ENCODE measurements at places on chromosomes 3 and 15.

DNA sequence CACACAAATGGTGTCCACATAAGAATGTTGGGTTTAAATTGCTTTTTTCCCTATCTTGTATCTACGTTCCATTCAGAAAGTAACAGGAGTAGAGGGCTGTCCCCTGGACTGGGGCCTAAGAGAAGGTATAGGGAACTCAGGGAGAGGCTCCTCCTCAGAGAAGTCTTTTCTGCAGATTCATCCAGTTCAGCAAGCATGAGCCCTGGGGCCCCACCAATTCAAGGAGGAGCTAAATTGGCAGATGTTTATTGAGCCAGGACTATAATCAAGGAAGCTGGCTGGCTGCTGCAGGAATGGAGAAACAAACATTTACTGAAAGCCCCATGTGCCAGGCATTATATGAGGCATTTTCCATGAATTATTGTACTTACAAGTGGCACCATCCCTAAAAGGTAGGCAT lies 22.1 kb upstream of the LARS2 start:
- peak; percentile 36 for DNase-seq

DNA sequence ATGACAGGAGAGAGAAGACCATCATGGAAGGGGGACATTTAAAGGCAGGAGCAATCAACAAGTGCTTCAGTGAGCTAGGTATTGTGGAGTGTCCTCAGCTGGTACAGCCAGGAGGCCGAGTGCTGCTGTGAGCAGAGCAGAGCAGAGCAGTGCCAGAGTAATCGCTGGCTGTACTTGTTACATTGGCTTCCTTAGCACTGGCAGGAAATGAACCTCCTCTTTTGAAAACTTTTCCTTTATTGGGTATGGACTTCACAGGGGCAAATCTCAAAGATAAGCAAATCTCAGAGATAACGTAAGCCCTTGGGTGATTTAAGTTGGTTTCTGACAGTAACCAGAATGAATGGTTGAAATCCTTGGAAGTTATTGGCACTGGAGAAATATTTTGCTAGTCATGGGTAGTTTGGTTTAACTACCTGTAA lies 2.1 kb downstream of the SH3GL3 start:
- DNase-seq = peak; percentile 24

DNA sequence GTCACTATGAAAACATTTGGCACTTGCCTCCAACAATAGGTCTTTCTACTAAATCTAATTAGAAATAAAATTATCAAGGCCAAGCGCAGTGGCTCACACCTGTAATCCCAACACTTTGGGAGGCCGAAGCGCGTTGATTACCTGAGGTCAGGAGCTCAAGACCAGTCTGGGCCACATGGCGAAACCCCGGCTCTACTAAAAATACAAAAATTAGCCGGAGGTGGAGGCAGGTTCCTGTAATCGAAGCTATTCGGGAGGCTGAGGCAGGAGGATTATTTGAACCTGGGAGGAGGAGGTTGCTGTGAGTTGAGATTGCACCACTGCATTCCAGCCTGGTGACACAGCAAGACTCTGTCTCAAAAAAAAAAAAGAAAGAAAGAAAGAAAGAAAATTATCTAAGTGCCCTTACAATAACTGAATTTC lies 1.6 kb upstream of the PLD1 start:
- DNase-seq = no peak

- no peak for DNase-seq
Observed at GRCh38 chr3:50167069-50167840, 12.1 kb downstream of the SEMA3F start.

DNA sequence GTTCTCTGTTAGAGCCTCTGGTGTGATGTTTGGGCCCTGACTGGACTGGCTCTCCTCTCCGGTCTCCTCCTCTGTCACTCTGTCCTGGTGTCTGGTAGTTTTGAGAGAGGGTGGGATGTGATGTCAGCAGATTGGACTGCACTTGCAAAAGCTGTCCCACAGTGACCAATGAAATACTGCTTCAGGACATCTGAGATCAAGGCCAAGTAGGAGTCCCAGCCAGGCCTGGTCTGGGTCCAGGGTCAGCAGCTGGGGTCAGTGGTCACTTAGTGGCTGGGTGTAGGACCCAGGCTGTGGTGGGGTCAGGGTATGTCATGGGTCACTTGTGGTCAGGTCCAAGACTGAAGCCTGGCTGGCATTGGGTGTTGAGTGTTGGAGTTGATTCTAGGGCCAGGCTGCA lies 20.9 kb downstream of the ALDH1L1 start:
- DNase-seq = no peak

- no peak for DNase-seq
Observed at GRCh38 chr15:52146776-52147175, 34.2 kb upstream of the BCL2L10 start.

- no peak for DNase-seq
Observed at GRCh38 chr3:162742159-162742717, 1245.6 kb downstream of the OTOL1 start.

GRCh38 chr3:111811811-111812210 lies 47.3 kb upstream of the PHLDB2 start:
- DNase-seq = no peak

GRCh38 chr3:124653797-124654469 lies 76.3 kb upstream of the UMPS start:
- no peak for DNase-seq

- no peak for DNase-seq
Observed at GRCh38 chr3:72312339-72312738, 527.4 kb upstream of the PROK2 start.

GRCh38 chr3:23113455-23114171 lies 89.5 kb upstream of the UBE2E2 start:
- no peak for DNase-seq

- no peak for DNase-seq
Observed at GRCh38 chr3:14803981-14804834, 14.6 kb upstream of the FGD5 start.

- DNase-seq = no peak
Observed at GRCh38 chr3:194076475-194076874, 59.5 kb upstream of the HES1 start.

- DNase-seq = no peak
Observed at GRCh38 chr3:172669021-172669420, 41.8 kb downstream of the NCEH1 start.

- DNase-seq = no peak
Observed at GRCh38 chr15:65945616-65946015, 76.3 kb downstream of the RAB11A start.

DNA sequence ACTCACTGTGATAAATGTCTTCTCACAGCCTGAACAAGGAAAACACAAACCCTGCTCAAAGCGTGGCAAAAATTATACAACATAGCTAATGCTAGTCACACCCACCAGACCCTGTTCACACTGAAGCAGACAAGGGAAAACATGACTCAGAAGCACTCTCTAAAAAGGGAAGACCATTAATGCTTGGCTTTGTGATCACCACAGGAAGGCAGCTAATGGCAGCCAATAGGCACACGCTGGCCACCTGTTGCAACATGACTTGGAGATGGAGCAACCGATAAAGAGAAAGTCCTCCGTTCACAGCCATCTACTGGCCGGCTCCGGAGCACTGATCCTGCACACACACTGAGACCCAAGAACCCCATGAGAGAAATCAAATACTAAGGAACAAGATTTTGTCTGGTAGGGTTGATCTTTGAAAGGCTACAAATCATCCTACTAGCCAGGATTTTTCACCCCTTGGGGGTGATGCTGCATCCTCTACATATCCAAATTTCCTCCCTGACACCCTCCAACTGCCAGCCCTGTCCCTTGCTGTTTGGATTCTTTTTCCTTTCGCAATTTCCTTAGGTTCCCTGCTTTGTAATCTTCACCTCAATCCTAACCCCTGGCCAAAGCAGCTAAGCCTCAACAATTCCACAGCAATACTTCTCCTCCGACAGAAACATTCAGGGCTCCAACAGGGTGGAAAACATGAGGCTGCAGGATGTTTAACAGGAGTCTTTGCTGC lies 3.2 kb downstream of the ZXDC start:
- DNase-seq = peak; percentile 32

DNA sequence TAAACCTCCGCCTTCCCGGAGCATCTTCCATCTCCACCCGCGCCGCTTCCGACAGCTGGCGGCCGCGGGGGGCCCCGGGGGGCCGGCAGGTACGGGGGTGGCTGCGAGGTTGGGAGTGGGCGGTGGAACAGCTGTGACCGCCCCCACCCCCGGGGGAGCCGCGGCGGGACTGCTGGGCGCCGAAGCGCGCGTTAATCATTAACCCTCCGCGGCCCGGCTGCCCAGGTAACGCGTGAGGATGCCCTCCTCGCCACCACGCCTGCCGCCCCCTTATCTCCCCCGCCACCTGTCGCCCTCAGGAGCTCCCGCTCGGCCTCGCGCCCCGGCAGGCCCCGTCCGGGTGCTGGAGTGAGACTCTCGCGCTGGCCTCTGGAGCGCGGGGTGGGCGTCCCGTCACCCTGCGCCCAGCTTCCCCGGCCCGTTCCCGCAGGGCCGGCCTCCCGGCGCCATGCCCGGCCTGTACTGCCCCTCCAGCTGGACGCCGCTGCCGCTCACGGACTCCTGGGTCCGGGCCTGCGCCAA lies 757 bp downstream of the VWA5B2 start:
- DNase-seq = no peak

- DNase-seq = no peak
Observed at GRCh38 chr3:132382267-132382666, 35.0 kb upstream of the DNAJC13 start.

DNA sequence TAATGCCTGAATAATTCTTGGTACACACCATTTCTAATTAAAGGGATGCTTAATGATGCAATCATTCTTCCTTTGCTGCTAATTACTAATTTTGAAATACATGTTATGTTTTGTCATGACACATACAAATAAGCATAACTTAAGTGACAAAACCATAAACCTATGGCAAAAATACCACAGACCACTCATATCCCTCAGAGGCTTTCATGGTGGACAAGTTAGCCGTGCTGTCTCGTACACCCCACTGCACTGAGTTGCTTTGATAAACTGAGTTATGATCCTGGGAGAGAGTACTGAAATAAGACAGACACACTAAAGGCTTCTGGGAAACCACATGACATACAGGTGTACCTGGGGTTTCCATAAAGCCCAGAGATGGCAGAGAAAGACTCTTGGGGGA lies 913.8 kb downstream of the FHIT start:
- no peak for DNase-seq

DNA sequence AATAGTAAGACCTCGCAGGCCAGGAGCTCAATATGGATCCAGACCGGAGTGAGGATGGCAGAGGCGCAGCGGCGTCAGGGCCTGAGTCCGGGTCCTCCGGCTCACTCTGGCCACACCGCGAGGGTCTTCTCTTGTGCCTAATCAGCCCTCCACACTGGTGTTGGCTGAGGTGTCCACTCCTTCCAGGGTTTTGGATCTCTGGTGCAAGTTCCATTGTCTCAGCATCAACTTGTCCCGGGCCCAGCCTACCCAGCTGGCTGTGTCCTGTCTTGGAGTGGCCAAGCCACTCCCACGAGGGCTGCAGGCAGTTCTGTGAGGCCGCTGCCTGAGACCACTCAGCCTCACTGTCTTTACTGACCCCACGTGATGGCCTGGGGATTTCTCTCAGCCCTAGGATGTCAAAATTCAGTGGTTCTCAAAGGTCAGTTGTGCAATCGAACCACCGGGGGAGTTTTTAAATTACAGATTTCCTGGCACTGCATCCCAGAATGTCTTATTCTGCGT lies 12.6 kb upstream of the GOLGA6L7 start:
- DNase-seq = no peak

- peak; percentile 36 for DNase-seq
Observed at GRCh38 chr15:61084944-61085367, 144.1 kb downstream of the RORA start.

DNA sequence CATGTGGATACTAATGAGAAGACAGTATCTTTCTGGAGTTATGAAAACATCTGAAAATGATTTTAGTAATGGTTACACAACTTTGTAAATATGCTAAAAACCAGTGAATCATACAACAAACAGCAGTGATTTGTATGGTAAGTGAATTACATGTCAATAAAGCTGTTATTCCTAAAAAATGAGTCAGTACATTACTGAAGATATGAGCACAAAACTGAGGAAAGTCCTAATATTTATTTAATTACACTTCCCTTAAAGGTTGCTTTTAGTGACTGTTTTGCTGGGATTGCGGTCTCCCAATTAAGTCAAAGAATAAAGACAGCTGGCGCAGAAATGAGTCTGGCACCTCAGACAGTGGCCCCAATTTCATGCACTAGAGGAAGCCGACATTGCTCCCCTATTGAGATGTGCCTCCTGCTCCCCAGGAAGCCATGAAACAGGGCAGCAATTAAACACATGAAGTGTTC lies 50.9 kb upstream of the FSIP1 start:
- no peak for DNase-seq

DNA sequence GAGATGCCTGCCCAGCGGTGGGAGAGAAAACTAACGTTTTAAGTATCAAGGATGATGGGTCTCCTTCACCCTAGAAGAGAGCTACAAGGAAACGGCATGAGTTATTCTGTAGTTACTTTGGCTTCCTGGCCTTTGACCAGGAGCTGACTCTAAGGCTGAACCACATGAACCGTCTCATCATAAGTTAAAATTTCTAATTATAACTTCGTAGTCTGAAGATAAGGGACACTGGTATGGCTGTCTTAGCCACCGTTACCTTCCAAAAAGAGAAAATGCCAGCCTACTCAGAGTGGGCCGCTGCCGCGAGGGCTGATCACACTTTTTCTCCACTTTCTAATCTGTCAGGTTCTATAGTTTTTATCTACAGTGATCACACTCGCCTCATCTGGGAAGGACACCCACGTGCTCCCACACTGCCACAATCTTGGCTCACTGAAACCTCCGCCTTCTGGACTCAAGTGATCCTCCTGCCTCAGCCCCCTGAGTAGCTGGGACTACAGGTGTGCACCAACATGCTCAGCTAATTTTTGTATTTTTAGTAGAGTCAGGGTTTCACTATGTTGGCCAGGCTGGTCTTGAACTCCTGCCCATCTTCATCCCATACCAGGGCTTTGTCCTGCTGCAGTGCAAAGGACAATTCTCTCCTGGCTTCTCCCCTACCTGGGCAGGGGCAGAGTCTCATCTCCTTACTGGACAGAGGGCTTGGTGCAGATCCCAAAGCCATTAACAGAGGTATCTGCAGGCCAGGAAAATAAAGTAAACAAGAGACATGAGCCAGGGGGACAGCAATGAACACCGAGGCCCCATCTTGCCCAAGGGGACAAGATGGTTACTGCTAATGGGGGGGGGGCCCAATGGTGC lies 73.4 kb downstream of the RFTN1 start:
- DNase-seq = no peak

DNA sequence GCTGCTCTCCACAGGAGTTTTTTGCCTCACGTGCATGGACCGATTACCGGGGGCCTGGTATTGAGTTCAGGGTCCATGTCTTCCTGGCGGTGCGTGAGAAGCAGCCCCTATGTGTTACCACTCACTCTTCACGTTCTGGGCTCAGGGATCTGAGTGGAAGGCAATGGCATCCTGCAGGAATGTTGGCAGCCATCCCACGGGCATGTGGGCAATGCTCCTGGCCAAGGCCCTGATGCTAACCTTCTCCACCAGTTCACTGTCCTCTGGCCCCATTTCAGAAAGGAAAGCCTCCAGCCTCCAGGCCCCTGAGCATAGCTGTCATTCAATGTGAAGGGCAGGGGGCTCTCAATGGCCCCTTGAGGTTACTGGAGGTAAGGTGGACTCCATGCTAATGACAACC lies 43.0 kb upstream of the KY start:
- no peak for DNase-seq

- DNase-seq = peak; percentile 87
Observed at GRCh38 chr3:49339941-49340800, at the start of gene USP4. Gene USP4 (minus strand): TSS chr3:49340053. CDS start chr3:49340024, 29 bp downstream.

GRCh38 chr3:181859518-181859917 lies 147.8 kb downstream of the SOX2 start:
- peak; percentile 75 for DNase-seq
